Right lung (tissue), 10 donors: ENCODE measurements at places on chromosomes 16 and 17. TPM values are rescaled to one million over a fixed set of nuclear protein-coding genes. Genes with fewer than 3 reads are reported as not detected.

GRCh38 chr16:91484-91883 is 13.5 kb downstream of the MPG start:
- no peak for DNase-seq

Gene SMIM22
- 4.4 TPM for polyA plus RNA-seq

Gene C17orf107
- 0.52 TPM for polyA plus RNA-seq

Gene YPEL3
- 73.2 TPM for polyA plus RNA-seq
